Esophagus squamous epithelium (tissue), 5 donors: ENCODE measurements at places on chromosomes 4 and X.

GRCh38 chr4:81622474-81623184 is 150.9 kb upstream of the RASGEF1B start:
- no peak for DNase-seq

GRCh38 chr4:84578540-84579402 is 4.2 kb upstream of the CDS1 start:
- no peak for DNase-seq

GRCh38 chrX:41781500-41781899 is 57.5 kb downstream of the GPR82 start:
- no peak for DNase-seq

DNA sequence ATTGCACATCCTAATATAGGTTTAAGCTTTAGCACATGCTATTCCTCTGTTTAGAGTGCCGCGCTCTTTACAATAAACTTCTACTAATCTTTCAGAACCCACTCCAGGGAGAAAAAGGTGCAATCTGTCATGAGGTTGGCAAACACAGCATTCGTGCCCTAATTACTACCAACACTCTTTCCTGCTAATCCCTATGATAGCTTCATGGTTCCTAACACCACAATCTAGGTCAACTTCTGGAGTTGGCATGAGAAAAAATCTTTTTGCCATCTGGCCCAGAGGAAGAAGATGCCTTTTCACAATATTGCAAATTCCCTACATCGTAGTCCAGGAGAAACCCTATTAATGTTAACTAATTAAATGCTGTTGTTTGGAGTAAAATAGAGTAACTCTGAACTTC is 39.6 kb downstream of the TMA16 start:
- DNase-seq, result no peak

GRCh38 chr4:7698584-7698983 is 241.1 kb downstream of the AFAP1 start:
- DNase-seq, result no peak
